Posterior vena cava (tissue), 2 donors: ENCODE measurements at places on chromosomes 7 and 10. TPM values are rescaled to one million over a fixed set of nuclear protein-coding genes. Genes with fewer than 3 reads are reported as not detected.
A peak's percentile ranks its signal among the peaks of the same experiment; 100 is the strongest.

VAX1 gene
- total RNA-seq: not detected

ITIH5 gene
- total RNA-seq: 33.6 TPM

DKK1 gene
- 3.3 TPM for total RNA-seq

AKR1D1 gene
- total RNA-seq: not detected

OPN1SW gene
- total RNA-seq: not detected

LRGUK gene
- 0.79 TPM for total RNA-seq

CCL24 gene
- not detected for total RNA-seq

DNA sequence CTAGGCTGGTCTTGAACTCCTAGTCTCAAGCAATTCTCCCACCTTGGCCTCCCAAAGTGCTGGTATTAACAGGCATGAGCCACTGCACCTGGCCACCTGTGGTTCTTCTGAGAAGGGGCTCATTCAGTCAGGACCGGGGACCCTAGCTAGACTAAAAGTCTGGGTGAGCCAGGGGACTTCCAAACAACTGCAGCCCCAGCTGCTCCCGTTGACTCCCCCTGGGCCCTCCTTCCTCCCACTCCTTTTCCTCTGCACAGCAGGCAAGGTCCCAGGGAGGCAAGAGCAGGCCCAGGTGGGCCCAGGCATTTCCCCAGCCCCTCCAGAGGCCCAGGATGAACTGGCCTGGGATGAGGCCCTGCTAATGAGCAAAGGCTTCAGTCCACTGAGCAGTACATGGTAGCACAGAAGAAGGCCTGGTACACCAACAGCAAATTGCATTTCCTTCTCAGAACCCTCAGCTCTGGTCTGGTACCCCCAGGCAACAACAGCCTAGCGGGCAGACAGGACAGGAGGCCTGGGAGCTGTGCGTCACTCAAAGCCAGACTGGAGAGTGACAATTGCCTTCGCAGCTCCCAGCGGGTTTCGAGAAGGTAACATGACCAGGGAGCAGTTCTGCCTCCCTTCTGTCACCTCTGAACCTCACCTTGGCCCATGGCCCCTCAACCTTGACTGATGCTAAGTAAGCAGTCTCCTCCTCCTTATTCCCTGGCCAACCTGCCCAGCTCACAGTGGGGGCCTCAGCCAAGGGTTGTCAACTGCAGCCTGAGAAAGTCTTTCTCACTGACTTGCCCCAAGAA, 30.7 kb upstream of the HSPA12A start:
- no peak for DNase-seq

DNA sequence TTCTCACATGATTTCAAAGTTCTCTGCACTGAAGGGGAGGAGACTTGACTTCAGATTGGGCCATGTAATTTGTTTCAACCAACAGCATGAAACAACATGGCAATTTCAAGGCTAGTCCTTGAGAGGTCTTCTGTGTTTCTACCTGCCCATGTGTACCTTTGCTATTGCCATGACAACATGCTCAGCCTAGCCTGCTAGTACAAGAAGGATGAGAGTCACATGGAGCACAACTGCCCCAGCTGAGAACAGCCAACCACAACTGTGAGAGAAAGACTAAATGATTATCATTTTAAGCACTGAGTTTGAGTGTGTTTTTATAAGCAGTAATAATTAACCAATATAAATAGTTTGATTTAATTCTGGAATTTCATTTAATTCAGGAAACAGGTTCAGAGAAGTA, 41.9 kb downstream of the ANKMY2 start:
- no peak for DNase-seq

GRCh38 chr7:6559896-6560295, 8.6 kb upstream of the GRID2IP start:
- DNase-seq: no peak

- peak; percentile 42 for DNase-seq
These were observed 18.8 kb downstream of the CLRN3 start for GRCh38 chr10:127873901-127874470.

GRCh38 chr7:157120181-157120580, 18.5 kb upstream of the UBE3C start:
- peak; percentile 48 for DNase-seq
